ENCODE measurements at places on chromosomes 12 and 14. TPM values are rescaled to one million over a fixed set of nuclear protein-coding genes. Genes with fewer than 3 reads are reported as not detected.

DNA sequence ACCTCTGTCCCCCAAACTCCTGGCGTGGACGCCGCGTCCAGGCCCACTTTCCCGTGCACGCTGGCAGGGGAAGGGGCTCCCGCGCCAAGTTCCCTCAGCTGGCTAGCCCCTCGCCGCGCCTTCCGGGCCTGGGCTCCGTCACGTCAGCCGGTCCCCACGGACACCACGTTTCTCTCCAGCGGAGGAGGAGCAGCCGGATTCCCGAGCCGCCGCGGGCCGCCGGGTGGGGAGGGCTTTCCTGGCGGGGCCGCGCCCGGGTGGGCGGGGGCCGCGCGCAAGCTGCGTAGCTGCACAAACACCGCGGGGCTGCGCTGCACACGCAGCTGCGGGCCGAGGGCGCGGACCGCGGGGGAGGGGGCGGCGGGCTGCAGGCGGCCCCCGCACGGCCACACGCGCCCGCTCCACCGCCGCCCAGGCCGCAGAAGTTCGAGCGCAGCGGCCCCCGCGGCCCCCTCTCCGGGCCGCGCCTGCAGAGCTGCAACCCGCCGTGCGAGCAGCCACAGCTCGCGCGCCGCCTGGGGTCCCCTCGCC, 45.1 kb upstream of the PNMA1 start:
- DNase-seq: peak; percentile 79

The FLVCR2 gene
- total RNA-seq: 42.4 TPM

- DNase-seq: no peak
Observed at GRCh38 chr12:95198914-95199313, 18.4 kb downstream of the FGD6 start.

The TPH2 gene
- total RNA-seq: not detected

DNA sequence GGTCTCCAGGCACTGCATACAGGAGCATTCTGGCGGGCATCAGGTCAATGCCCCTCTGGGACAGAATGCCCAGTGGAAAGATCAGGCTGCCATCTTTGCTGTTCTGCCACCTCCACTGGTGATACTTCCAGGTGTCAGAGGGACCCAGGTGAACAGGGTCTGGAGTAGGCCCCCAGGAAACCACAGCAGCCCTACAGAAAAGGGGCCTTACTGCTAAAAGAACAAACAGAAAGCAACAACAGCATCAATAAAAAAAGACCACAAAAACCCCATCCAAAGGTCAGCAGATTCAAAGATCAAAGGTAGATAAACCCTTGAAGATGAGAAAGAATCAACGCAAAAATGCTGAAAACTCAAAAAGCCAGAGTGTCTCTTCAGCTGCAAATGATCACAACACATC, 15.9 kb downstream of the GLIPR1L1 start:
- DNase-seq: no peak

DNA sequence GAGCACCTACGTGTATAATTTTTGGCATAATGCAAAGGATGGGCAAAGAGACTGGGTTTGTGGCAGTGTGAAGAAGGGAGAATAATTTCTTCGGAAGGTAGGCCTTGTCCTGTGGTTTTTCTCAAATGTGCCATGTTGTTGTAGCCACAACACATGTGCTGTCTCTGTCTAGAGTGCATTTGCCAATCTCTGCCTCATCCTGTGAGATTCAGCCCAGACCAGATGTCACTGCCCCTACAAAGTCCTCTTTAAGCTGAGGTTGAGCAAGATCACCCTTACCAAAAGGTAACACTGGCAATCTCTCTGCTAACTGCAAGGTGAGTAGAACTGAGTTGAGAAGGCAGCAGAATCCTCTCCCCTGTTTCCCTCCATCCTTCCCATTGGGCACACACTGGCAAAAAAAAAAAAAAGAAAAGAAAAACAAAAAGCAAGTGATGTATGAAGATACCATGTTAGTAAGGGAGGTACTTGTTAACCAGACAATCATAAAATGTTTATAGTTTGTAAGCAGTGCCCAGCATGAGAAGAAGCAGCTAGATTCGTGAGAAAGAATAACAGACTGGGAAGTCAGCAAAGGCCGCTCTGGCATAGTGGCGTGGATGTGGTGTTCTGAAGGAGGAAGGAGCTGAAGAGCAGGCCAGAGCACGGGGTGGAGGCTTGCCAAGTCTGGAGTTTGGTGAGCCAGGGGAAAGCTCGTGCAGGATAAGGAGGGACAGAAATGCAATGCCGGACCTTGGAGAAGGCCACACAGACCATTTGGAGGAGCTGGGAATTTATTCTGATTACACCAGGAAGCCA, 18.9 kb downstream of the DYRK2 start:
- peak; percentile 57 for DNase-seq

The OVCH1 gene
- total RNA-seq: 3.2 TPM
